ENCODE measurements at places on chromosomes 7 and 10. TPM values are rescaled to one million over a fixed set of nuclear protein-coding genes. Genes with fewer than 3 reads are reported as not detected.

RAB11FIP2 gene
- 8.2 TPM for polyA plus RNA-seq

KIN gene
- 9.3 TPM for polyA plus RNA-seq

TFEC gene
- 1.0 TPM for polyA plus RNA-seq

SPDYE8 gene
- not detected for polyA plus RNA-seq

TSPAN12 gene
- polyA plus RNA-seq = 11.6 TPM

GTF2IRD1 gene
- polyA plus RNA-seq = 4.3 TPM

ADAM22 gene
- polyA plus RNA-seq = 0.13 TPM

RAPGEF5 gene
- polyA plus RNA-seq = 21.9 TPM

PILRA gene
- 5.8 TPM for polyA plus RNA-seq

DNA sequence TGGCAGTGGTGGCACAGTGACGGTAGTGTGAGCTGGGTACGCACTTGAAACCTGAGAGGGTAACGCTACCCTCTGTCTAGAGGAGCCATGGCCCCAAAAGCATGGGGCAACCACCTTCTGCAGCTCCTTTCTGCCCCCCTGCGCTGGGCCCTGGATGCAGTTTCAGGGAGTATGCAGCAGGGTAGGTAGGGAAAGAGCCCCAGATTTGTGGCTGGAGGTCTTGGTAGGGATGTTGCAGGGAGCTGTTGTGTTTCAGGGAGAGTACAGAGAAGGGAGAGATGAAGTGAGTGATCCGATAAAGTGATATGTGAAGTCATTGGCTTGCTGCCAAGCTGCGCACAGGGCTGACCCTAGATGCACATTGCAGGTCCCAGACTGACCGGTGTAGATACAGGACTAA, 2.7 kb upstream of the PGAM2 start:
- DNase-seq = peak; percentile 53
- no peak overlapping the region for H3K4me3 ChIP-seq
- H3K27ac ChIP-seq = no peak overlapping the region
- H3K27me3 ChIP-seq = no peaks in the 10 kb centered on the region
- H3K36me3 ChIP-seq = no peaks in the 10 kb centered on the region

- H3K27me3 ChIP-seq = no peaks in the 10 kb centered on the region
- H3K4me3 ChIP-seq = no peak overlapping the region
- no peak for DNase-seq
- no peak overlapping the region for H3K27ac ChIP-seq
- H3K4me1 ChIP-seq = no peaks in the 10 kb centered on the region
- no peaks in the 10 kb centered on the region for H3K36me3 ChIP-seq
Measured at GRCh38 chr10:108052981-108053380, 888.5 kb upstream of the SORCS1 start.

DNA sequence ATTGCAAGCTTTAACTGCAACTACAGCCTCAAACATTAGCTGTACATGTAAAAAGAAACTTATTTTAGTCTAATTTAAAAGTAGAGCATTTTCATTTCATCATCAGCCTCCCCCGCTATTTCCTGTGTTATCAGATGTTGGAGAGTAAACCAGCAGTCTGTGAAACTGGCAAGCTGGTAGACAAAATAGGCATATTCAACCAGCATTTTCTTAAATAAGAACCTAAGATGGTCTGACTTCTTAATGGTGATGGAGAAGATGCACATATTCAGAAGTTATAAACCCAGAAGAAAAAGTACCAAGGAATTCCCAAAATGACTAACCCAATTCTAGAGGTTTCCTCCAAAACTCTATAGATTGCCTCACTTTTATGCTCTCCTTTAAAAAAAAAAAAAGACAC, 24.9 kb downstream of the PIK3AP1 start:
- no peaks in the 10 kb centered on the region for H3K27me3 ChIP-seq
- no peak for DNase-seq
- H3K4me1 ChIP-seq = no peaks in the 10 kb centered on the region

DNA sequence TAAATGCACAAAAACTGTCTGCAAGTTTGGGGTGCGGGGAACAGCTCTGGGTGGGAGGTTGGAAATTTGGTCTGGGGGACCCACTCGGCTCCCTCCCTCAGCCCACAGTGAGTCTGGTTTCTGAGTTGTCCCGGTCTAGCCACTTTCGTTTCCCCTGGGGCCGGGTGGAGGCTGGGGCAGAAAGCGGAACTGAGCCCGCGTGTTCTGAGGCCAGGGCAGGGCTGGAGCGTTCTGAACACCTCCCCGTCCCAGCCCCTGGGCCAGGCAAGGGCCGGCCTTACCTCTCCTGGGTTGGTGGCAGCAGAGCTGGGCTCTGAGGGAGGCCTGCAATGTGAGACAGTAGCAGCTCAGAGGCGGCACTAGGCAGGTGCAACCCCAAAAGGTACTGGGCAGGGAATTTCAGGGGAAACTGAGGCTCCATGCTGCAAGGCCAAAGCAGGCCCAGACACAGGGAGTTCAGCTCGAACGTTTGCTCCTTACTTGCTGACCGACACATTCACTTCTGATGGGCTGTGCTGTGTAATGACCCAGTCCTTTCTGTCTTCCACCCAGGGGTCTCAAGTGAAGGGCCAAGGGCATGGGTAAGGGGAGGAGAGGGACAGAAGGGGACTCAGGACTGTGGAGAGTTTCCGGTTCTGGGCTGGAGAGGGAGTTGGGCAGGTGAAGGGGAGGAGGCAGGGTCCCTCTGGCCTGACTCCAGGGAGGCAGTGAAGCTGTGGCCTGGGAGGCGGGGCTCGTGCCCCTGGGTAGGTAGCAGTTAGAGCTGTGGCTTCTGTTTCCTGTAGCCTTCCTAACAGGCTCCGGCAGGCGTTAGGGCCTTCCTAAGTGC, 3.0 kb downstream of the IRF5 start:
- H3K4me1 ChIP-seq = no peaks in the 10 kb centered on the region
- H3K4me3 ChIP-seq = no peak overlapping the region
- H3K36me3 ChIP-seq = no peaks in the 10 kb centered on the region
- peak; percentile 84 for DNase-seq

- no peak overlapping the region for H3K4me3 ChIP-seq
- H3K27me3 ChIP-seq = no peaks in the 10 kb centered on the region
- H3K4me1 ChIP-seq = no peaks in the 10 kb centered on the region
Measured at GRCh38 chr10:124650820-124651401, 93.3 kb downstream of the FAM53B start.

DNA sequence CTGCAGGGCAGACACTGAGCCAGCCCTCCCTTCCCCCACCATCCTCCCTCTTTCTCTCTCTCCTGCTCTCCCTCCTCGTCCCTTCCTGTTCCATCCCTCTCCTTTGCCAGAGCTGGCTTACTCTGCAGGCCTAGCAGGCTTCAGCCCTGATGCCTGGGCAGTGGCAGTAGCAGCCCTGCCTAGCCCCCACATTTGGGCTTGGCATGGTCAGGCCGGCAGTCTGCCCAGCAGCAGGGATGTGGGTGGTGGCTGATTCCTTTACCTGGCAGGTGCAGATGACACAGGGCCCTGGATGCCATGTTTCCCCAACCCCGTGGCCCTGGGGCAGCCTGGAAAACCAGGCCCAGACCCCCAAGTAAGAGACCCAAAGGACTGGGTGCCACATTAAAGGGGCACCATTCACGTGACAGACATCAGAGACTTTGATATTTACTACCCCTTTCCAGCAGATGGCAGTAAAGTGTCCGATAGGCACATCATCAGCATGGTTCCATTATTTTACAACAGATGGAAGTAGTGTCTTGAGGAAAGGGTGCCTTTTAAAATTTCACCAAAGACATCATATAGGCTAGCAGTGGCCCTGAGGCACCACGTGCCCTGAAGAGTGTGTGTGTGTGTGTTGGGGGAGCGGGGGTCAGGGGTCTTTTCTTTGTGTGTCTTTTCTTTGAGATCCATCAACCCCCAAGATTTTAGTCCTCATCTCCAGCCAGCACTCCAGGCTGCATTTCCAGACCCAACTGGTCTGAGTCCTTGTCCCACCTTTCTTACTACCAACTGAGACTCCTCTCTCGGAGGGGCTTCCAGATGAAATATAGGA, 5.9 kb downstream of the KCP start:
- no peak overlapping the region for H3K4me3 ChIP-seq
- no peaks in the 10 kb centered on the region for H3K36me3 ChIP-seq

DNA sequence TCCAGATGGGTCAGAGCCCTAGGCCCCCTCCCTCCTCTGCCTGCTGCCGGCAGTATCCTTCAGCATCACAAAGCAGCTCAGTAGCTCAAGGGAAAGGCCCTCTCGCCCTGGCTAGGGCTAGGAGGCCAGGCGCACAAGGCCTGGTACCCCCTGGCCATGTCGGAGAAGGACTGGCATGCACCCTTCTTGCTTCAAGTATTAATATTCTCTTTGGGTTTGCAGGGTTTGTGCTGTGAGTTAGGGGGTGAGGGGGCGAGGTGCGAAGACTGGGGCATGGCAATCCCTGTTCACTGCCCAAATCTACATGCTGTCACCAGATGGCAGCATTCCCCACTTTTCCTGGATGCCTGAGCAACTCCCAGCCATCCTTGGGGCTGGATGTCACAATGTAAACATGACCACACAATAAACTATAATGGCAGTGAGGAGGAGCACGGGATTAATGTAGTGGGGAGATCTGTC, 105.2 kb downstream of the NEURL1 start:
- H3K4me3 ChIP-seq = no peak overlapping the region
- no peaks in the 10 kb centered on the region for H3K4me1 ChIP-seq
- DNase-seq = peak; percentile 55
- no peaks in the 10 kb centered on the region for H3K36me3 ChIP-seq

GRCh38 chr10:19819419-19820033, 3.3 kb downstream of the PLXDC2 start:
- H3K27me3 ChIP-seq = no peaks in the 10 kb centered on the region
- DNase-seq = no peak
- H3K4me3 ChIP-seq = no peak overlapping the region
- no peaks in the 10 kb centered on the region for H3K36me3 ChIP-seq
- H3K4me1 ChIP-seq = no peaks in the 10 kb centered on the region
- H3K27ac ChIP-seq = no peak overlapping the region

DNA sequence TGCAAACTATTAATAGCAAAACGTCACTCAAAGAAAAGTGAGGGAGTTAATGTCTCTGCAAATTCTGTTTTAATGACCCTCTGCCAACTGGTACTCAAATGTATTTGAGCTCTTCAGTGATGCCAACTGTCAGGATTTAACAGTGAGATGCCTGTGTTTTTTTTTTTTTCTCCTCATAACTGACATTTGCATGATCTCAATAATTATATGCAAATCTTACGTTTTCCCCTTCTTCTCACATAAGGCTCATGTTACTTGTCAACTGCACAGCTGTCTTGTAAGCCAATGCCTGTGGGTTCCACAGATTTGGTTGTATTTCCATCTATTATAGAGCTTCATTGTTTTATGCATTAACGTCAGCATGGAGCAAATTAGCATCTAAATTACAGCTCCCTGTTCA, 38.2 kb downstream of the PPP1R3A start:
- no peaks in the 10 kb centered on the region for H3K27me3 ChIP-seq
- H3K36me3 ChIP-seq = no peaks in the 10 kb centered on the region
- H3K4me3 ChIP-seq = no peak overlapping the region
- no peak for DNase-seq

- H3K27me3 ChIP-seq = no peaks in the 10 kb centered on the region
- H3K27ac ChIP-seq = no peak overlapping the region
- no peaks in the 10 kb centered on the region for H3K4me1 ChIP-seq
- peak; percentile 58 for DNase-seq
- H3K36me3 ChIP-seq = no peaks in the 10 kb centered on the region
Measured at GRCh38 chr10:70125918-70126552, 6.6 kb downstream of the AIFM2 start.

GRCh38 chr10:103551619-103552602, 58.4 kb downstream of the NEURL1 start:
- H3K27me3 ChIP-seq = no peaks in the 10 kb centered on the region
- H3K4me3 ChIP-seq = no peak overlapping the region
- no peaks in the 10 kb centered on the region for H3K4me1 ChIP-seq
- no peak for DNase-seq
- no peaks in the 10 kb centered on the region for H3K36me3 ChIP-seq
- no peak overlapping the region for H3K27ac ChIP-seq

GRCh38 chr7:101900103-101900502, 82.7 kb downstream of the CUX1 start:
- H3K36me3 ChIP-seq = no peaks in the 10 kb centered on the region
- H3K4me3 ChIP-seq = peak overlapping the region; percentile 28
- peaks cover 2% of the 10 kb centered on the region for H3K4me1 ChIP-seq
- no peak overlapping the region for H3K27ac ChIP-seq

- H3K4me1 ChIP-seq = peaks cover 3% of the 10 kb centered on the region
- H3K4me3 ChIP-seq = peak overlapping the region; percentile 67
- peak; percentile 59 for DNase-seq
- H3K27me3 ChIP-seq = no peaks in the 10 kb centered on the region
Measured at GRCh38 chr10:91220954-91221675, 652 bp downstream of the PCGF5 start.

DNA sequence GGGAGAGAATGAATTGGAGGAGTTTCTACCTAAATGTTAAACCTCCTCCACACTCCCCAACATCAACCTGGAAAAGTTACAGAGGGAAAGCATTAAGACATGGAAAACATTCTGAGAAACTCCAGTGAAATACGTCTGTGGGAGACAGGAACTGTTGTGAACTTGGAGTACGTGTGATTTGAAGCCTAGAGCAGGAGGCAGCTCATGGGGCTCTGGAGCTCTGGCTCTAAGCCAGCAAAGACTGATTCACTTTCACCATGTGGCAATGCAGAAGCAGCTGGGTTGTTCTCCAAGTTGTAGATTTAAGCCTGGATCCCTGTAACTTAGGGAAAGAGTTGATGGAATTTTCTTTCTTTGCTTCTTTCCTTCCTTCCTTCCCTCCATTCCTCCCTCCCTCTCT, 503.2 kb downstream of the NRG3 start:
- no peak overlapping the region for H3K27ac ChIP-seq
- no peak overlapping the region for H3K4me3 ChIP-seq
- H3K27me3 ChIP-seq = no peaks in the 10 kb centered on the region
- peaks cover 4% of the 10 kb centered on the region for H3K4me1 ChIP-seq

GRCh38 chr7:148931470-148931869, 47.4 kb upstream of the EZH2 start:
- DNase-seq = no peak
- H3K36me3 ChIP-seq = no peaks in the 10 kb centered on the region
- H3K4me1 ChIP-seq = no peaks in the 10 kb centered on the region
- no peak overlapping the region for H3K27ac ChIP-seq
